ENCODE measurements at places on chromosomes 5 and 9. TPM values are rescaled to one million over a fixed set of nuclear protein-coding genes. Genes with fewer than 3 reads are reported as not detected.

FAM13B gene
- 13.1 TPM for total RNA-seq

LHX2 gene
- not detected for total RNA-seq

F2RL1 gene
- 16.5 TPM for total RNA-seq

SOHLH1 gene
- total RNA-seq = not detected

IFNA21 gene
- not detected for total RNA-seq

BTNL8 gene
- total RNA-seq = not detected

ZNF608 gene
- total RNA-seq = 7.1 TPM

DPYSL3 gene
- 106 TPM for total RNA-seq

TNFSF8 gene
- not detected for total RNA-seq

RGMB gene
- 30.3 TPM for total RNA-seq

ROR2 gene
- total RNA-seq = 29.4 TPM

MSX2 gene
- total RNA-seq = 1.1 TPM

SPINK13 gene
- total RNA-seq = 2.4 TPM

NTRK2 gene
- total RNA-seq = not detected

MEIKIN gene
- not detected for total RNA-seq
